ENCODE measurements at places on chromosomes 16 and 17.

DNA sequence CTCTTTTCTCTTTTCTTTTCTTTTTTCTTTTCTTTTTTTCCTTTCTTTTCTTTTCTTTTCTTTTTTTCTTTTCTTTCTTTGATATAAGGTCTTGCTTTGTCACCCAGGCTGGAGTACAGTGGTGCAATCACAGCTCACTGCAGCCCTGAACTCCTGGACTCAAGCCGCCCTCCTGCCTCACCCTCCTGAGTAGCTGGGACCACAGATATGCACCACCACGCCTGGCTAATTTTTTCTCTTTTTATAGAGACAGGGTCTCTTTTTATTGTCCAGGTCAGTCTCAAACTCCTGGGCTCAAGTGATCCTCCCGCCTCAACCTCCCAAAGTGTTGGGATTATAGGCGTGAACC, 145.8 kb downstream of the IRX3 start:
- no peak for DNase-seq

- DNase-seq = no peak
Measured at GRCh38 chr16:50494501-50495491, 53.4 kb upstream of the NKD1 start.

DNA sequence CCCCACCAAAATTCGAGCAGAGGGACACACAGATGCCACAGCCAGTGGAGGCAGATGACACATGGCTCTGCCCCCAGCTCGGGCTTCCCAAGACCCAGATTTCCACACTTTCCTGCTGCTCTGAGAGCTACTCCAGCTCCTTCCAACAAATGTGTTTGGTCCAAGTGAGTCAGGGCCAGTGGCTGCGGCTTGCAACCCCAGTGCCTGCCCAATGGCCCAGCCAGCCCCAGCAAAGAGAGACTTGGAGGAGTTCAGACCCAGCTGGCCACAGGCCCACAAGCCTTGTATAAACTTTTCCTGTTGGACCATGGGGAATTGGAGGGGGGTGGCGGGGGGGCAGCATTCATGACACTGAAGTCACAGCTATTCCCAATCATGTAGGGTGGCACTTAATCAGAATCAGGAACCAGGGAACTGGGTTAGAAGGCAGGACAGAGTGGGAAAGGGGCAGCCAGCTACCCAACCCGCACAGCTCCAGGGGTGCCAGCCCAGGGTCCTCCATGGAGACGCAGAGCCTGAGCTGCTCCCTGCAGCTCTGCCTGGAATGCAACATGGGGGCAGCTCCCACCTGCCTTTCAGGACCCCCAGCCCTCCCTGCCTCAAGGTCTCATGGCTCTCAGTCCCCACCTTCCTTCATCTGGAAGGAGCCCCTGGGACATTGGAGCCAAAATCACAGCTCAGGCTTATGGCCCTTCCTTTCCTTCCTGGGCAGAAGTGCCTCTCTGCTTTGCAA, 17.5 kb upstream of the C16orf78 start:
- DNase-seq = no peak

GRCh38 chr17:77345260-77345910, 204.6 kb downstream of the SEC14L1 start:
- DNase-seq = no peak

DNA sequence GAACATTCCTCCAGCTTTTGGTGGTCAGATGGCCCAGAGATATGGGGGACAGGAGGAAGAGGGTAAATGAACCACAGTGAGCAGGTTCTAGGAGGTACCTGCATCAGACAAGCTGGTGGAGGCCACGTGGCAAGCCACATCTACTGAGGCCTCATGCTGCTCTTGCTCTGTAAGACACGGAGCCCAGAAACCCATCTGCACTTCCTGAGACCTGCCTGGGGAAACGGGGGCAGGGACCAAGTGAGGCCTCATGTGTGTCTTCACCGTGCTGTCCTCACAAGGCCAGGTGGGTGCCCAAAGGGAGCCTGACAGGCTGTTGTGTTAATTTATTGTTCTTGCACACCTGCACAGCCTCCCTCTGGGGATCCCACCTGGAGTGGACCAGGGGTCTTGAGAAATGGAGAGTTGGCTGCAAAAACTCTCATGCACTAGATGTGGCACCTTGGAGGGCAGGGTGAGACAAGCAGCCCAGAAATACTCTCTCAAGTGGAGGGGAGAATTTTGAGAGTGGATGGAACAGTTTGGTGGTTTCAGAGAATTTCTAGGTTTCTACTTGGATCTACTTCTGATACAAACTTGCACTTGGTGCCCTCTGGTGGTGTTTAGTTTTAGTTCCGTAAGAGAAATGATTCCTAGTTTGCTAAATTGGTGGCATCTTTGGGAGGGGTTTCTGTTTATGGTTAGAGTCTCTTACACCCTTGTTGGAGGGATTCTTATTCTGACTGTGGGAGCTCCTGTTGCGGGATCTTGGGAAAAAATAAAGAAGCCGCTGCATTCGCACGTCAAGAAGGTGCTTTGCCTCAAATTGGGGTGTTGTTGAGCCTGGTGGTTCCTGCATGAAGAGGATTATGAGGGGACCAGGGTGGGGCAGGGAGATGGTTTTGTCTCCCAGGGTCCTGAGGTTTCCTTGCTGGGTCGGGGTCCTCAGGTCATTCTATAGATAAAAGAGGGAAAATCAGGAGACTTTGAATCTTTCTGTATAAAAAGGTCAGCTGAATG, 47.5 kb downstream of the SLC6A2 start:
- peak; percentile 21 for DNase-seq

- DNase-seq = no peak
Measured at GRCh38 chr17:69485251-69485661, 70.8 kb downstream of the MAP2K6 start.

DNA sequence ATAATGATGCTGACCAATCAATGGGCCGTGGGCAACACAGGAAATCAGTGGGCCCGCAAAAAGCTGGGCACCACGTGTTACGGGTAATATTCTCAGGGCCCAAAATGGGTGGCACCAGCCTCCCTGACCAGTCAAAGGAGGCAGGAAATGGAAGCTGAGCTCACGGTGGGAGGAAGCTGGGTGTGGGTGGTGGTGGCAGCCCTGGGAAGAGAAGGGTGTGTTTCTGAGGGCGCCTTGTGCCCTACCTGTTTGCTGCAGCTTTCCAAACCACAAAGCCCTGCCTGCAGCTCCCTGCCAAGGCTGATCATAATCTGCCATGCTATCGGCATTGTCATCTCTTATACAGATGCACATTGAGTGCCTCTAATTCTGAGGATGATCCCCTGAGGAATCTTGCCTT, 457.9 kb downstream of the SLC39A11 start:
- DNase-seq = no peak

- no peak for DNase-seq
Measured at GRCh38 chr17:55577687-55578086, 66.4 kb upstream of the SMIM36 start.

DNA sequence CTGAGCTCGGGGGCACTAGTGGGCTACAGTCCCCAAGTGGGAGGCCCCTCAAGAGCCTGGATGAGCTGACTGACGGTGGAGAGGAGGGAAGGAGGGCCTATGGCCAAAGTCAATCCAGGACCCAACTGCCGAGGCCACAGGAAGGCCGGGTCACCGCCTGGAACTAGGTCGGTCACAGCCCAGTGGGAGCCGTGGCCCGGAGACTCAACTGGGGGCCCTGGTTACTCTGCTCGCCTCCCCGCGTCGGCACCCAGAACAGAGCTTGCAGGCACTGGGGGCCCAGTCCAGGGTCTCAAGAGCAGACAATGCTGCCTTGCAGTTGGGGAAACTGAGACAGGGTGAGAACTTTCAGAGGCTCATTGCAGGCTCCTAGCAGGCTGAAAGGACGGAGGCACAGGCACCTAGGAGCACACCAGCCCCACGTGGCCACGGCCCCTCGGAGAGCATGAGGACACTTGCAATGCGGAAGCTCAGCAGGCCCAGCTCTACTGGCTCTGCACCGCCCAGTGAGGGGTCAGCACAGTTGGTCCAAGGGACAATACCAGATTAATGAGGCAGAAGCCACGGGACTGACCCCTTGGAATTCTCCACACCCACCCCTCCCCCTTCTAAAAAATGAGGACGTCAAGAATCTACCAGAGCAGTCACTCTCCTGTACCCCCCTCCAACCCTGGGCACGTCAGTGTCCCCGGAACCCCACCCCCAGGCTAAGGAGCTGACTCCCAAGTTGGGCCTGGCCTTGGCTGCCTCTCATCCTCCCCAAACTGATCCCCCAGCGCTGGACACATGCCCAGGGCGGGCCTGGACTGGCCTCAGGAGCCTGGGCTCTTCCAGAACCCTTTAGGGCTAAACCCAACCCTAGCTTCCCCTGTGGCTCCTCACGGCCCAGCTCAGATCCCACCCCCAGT, 2.2 kb downstream of the HS3ST6 start:
- no peak for DNase-seq

DNA sequence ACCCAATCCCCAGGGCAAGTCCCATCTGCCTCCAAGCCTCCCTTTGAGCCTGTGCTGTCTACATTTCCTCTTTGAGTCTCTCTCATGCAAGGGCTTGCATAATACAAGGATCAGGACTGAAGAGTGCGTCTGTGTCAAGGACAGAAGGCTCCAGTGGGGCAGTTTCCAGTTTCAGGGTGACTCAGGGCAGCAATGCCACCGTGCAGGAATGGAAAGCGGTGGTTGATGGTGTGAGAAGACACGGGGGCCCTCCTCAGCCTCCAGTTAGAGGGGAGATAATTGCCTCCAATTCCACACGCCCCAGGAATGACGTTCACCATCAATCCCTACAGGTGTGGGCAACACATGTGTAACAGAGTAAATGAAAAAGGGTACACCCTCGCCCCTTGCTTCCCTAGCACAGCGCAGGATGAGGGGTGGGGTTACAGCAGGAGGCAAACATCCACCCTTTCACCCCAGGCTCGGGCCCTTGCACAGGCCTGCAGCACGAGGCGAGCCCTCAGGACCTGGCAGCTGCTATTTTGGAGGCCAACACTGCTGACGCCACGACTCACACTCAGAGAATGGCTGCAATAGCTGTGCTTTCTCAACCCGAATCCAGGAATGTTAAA, 24.8 kb upstream of the SLC25A19 start:
- no peak for DNase-seq

- DNase-seq = no peak
Measured at GRCh38 chr16:53082509-53082908, 27.7 kb downstream of the CHD9 start.

- no peak for DNase-seq
Measured at GRCh38 chr17:36641331-36641876, 40.0 kb downstream of the MRM1 start.

GRCh38 chr17:76353004-76353598, 615 bp downstream of the PRPSAP1 start:
- DNase-seq = no peak

DNA sequence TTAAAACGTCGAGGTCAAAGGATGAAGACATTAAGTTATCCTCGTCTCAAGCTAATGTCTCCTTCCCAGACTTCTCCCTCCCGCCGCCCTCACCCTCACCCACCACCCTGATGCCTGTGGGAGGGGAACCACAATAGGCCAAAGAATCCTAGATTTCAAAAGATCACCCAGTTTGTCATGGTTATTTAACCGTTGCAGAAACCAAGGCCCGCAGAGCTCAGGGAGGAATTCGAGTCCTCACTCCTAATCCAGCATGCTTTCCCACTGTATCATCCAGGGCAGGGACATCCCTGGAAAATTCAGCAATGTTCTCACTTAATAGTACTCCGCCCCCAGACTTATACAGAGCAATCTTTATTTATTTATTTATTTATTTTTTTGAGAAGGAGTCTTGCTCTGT, 41.8 kb upstream of the MYH10 start:
- DNase-seq = no peak

GRCh38 chr16:88883946-88884345, 17.5 kb upstream of the PABPN1L start:
- no peak for DNase-seq

DNA sequence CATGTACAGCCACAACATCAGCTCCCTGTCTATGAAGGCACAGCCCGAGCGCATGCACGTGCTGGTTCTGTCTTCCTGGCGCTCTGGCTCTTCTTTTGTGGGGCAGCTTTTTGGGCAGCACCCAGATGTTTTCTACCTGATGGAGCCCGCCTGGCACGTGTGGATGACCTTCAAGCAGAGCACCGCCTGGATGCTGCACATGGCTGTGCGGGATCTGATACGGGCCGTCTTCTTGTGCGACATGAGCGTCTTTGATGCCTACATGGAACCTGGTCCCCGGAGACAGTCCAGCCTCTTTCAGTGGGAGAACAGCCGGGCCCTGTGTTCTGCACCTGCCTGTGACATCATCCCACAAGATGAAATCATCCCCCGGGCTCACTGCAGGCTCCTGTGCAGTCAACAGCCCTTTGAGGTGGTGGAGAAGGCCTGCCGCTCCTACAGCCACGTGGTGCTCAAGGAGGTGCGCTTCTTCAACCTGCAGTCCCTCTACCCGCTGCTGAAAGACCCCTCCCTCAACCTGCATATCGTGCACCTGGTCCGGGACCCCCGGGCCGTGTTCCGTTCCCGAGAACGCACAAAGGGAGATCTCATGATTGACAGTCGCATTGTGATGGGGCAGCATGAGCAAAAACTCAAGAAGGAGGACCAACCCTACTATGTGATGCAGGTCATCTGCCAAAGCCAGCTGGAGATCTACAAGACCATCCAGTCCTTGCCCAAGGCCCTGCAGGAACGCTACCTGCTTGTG, 10.7 kb downstream of the CHST4 start:
- no peak for DNase-seq

- DNase-seq = no peak
Measured at GRCh38 chr16:85619101-85619891, 6.2 kb downstream of the GSE1 start.

GRCh38 chr16:8685617-8686016, 11.2 kb downstream of the ABAT start:
- DNase-seq = no peak

DNA sequence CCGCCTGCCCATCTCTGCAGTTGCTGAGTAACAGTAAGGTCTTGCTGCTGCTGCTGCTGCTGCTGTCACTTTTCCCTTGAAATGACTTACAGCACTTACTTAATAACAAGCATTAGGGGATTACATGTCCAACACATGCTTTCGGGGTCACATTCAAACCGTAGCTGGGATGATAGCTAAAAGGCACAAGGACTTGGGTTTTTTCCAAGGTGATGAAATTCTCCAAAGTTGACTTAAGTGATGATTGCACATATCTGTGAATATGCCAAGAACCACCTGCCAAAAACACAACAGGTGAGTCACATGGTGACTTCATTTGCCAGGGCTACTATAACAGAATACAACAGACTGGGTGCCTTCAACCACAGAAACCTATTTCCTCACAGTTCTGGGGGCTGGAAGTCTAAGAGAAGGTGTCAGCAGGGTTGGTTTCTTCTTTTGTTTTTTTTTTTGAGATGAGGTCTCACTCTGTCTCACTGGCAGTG, 121.9 kb upstream of the TNRC6C start:
- no peak for DNase-seq

DNA sequence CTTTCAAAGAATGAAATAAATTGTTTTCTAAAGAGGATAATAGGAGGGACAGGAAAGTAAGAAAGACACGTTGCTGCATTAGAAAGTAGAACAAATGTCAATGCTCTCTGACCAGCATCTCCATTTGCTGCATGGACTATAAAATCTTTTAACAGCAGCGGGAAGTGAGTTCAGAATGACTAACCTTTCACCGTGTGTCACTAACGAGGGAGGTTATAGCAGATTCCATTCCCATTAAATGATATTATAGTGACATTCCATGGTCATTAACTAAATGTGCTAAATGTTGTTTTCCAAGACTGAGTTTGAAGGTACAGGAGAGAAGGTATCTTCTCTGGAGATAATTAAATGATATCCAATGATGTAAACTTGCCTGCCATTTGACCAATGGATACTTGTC, 127.1 kb upstream of the HS3ST3A1 start:
- no peak for DNase-seq

All from fibroblast of skin of left biceps (primary cell).